ENCODE measurements at places on chromosomes 3 and 15. TPM values are rescaled to one million over a fixed set of nuclear protein-coding genes. Genes with fewer than 3 reads are reported as not detected.

DNA sequence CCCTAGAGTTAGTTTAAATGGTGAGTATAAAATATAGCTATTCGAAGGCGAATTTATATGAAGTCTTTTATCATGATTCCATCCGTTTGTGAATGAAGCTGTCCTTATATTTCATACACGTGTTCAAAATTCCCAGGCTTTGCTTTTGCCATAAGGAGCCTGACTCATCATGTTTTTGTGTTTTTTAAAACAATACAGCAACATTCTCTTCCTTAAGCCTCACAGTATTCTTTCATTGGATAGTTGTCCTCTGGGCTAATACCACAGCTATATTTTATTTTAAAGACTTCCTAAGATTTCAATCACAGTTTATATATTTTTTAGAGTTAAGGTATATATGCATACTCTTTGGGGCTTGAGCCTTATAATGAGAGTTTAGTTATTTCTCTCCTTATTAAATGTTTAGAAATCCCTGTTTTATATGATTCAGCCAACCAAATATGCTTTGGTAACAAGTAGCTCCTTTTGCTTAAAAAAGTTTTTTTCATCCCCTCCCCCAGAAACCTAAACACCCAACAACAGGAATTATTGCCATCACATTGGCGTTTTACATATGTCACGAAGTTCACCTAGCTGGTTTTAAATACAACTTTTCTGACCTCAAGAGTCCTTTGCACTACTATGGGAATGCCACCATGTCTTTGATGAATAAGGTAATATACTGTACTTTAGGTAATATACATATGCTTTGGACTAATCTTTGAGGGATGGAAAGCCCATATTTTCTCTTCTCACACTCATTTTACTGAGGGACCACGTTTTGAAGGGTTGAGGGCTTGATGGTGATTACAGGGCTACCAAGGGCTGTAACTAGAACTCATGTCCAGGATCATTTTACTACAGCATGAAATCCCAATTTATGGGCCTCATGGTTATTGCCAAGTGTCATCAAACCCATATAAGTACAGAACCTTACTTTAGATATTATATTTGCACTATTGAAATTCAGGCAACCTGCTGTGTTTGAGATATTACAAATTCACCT, 28.5 kb downstream of the ST3GAL6 start:
- no peak for DNase-seq

GRCh38 chr3:31103181-31103580, 208.7 kb upstream of the GADL1 start:
- no peak for DNase-seq

DNA sequence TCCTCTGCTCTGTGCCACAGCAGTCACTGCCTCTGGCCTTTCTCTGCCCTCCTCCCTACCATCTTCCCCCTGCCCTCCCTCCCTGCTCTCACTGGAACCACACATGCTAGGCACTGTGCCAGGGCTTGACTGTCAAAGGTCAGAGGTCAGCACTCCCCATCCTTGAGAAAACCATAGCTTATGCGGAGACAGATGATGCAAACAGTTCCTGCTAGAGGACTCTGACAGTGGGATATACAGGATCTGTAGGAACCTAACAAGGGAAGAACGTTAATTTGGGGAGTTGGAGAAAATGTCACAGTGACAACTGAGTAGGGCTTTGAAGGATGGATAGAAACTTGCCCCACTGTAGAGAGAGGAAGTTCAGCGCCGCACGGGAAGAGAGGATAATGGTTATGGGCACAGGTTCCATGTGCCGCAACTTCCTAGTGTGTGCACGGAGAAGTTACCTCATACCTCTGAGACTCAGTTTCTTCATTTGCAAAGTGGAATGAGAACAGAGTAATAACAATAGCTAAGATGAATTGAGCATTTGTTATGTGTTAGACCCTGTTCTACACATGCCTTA, 29.3 kb upstream of the XYLB start:
- no peak for DNase-seq

DNA sequence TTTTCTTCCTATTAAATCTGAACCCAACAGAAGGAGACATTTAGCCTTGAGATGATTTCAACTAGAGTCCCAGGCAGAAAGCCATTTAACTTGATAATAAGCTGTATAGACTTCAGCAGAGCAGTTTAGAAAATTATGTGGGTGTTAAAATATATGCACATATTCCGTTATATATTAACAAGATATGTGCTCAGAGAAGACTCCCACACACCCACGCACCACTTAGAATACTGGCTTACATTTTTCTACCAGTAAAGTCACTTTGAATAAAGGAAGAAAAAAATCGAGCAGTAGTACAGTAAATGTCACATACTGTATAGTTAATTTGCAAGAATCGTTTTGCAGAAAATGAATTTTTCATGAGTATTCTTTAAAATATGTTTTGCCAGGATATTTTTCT, 599.3 kb downstream of the FGF12 start:
- no peak for DNase-seq

GRCh38 chr3:194779729-194780224, 94.1 kb downstream of the FAM43A start:
- no peak for DNase-seq

DNA sequence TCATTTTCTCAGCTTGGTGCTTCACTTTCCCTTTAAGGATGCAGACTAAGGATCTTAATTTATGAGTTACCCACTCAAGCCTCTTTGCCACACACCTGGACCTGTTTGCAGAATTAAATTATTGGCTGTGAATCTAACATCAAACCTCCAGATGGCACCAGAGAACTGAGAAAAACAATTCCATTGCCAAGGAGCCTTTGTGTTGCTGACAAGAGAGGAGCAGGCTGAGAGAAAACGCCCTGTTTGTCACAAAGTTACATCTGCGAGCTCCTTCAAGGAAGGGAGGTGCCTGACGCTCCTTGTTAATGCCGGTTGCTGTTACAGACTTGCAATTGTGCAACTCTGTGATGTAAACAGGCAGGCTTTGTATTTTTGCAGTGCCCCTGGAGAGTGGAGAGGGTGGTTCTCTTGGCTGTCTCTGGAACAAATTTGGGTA, 36.3 kb upstream of the TMC3 start:
- DNase-seq = peak; percentile 73

DNA sequence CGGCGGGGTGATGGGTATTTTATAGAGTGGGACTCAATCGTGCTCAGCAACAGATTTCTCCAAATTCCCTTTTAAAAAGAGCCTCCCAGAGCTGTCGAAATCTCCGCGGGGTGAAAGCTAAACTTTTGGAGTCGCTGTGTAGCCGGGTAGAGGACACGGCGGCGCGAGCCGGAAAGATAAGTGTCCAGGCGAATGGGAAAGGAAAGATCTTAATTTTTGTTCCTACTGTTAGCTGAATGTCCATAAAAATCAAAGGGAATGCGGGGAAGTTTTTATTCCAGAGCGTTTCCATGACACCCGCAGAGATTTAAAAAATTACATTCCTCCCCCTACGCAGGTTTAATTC, 9.1 kb downstream of the EOMES start:
- no peak for DNase-seq

- no peak for DNase-seq
Measured at GRCh38 chr3:175020101-175020500, 161.0 kb downstream of the NAALADL2 start.

- DNase-seq = no peak
Measured at GRCh38 chr3:170162052-170162451, 19.5 kb downstream of the PHC3 start.

DNA sequence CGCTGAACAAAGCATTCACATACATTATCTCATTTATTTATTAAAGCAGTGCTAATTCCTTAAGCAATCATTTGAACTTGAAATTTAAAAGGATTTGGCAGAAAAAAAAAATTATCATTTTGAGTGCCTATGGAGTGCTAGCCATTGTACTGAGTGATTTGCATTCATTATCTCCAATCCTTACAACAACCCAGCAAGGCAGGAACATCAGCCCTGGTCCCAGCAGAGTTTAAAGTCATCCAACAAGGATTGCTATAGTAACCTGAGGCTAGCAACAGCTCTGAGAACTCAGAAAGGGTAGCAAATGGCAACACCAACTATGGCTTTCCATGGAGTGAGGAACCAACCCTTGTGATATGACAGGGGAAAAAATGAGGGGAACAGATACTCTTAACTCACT, 237.6 kb upstream of the SETMAR start:
- DNase-seq = no peak

- DNase-seq = no peak
Measured at GRCh38 chr15:36430726-36431265, 148.6 kb upstream of the CDIN1 start.

GRCh38 chr3:141081141-141081795, 30.1 kb downstream of the SPSB4 start:
- DNase-seq = no peak

GRCh38 chr3:8945890-8946600, 17.2 kb downstream of the RAD18 start:
- no peak for DNase-seq

DNA sequence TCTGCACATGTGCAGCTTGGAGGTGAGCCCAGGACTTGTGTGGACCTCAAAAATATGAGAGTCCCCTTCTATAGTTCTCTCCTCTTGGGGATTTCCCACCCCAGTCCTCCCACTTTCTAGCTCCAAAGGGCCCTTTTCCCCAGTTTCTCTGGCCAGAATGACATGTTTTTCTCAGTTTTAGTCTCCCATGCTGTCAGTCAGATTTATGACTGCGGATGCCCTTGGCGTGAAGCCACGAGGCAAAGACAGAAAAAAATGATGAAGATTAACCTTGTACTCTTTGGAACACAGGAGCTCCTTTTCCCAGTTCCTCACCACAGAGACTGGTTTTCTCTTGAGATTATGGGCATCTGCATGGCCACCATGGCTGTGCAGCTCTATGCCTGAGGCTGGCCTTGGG, 72.0 kb upstream of the TTBK2 start:
- no peak for DNase-seq

- DNase-seq = no peak
Measured at GRCh38 chr3:118714800-118715199, 319.8 kb downstream of the IGSF11 start.

DNA sequence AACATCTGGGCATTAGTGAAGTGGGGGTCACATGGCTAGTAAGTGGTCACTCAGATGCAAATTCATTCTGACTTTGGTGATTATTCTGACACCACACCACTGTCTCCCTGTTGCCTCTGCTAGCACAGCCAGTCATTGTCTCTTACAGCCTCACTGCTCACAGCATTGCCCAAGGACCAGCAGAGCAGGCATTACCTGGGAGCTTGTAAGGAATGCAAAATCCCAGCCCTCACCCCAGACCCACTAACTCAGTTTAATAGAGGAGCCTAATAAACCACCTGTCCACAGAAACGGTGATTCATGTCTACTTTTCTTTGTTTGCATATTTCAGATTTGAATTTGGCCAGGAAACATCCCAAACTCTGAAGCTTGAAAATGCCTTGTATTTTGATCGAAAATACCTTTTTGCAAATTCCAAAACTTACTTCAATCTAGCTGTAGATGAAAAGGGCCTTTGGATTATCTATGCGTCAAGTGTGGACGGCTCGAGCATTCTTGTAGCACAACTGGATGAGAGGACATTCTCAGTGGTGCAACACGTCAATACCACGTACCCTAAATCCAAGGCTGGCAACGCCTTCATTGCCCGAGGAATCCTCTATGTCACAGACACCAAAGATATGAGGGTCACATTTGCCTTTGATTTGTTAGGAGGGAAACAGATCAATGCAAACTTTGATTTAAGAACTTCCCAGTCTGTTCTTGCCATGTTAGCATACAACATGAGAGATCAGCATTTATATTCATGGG, 62.7 kb downstream of the GLDN start:
- no peak for DNase-seq

- DNase-seq = no peak
Measured at GRCh38 chr3:183515968-183516851, 39.3 kb downstream of the KLHL6 start.

GRCh38 chr15:95405447-95405846, 925.1 kb upstream of the NR2F2 start:
- no peak for DNase-seq

GRCh38 chr3:7779331-7779730, 722.3 kb upstream of the LMCD1 start:
- DNase-seq = no peak

GRCh38 chr15:99238849-99239248, 10.5 kb downstream of the TTC23 start:
- DNase-seq = no peak

DNA sequence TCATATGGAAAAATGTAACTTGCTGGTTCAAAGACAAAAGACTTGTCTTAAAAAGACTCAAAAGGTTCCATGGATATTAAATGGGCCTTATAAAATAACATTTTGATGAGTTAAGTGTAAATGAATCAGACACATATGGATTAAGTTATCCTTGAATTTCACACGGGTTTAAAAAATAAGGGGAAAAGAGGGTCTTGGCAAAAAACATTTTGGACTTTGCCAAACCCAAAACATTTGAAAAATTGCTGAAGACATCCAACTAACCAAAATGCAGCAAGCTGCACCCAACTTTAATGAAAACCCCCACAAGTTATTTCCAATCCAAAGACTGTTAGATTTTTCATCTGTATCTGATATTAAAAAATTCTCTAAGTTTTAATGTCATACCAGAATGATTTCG, 200.7 kb downstream of the MEIS2 start:
- no peak for DNase-seq

- DNase-seq = no peak
Measured at GRCh38 chr3:24963762-24964625, 464.1 kb upstream of the RARB start.

DNA sequence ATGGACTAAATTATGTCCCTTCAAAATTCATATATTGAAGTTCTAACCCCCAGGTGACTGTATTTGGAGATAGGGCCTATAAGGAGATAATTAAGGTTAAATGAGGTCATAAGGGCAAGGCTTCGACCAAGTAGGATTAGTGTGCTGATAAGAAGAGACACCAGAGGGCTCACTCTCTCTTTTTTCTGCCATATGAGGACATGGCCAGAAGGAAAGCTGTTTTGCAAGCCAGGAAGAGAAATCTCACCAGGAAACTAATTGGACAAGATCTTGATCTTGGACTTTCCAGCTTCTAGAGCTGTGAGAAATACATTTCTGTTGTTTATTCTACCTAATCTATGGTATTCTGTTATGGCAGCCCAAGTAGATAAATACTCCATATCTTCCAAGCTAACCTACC, 503.6 kb upstream of the NAALADL2 start:
- DNase-seq = no peak

GRCh38 chr15:94119298-94119811, 112.0 kb upstream of the MCTP2 start:
- peak; percentile 69 for DNase-seq

Gene PCOLCE2
- total RNA-seq = 22.6 TPM

Gene MYH15
- total RNA-seq = 0.58 TPM

Gene RASL12
- total RNA-seq = 23.0 TPM

Gene CCDC14
- 34.9 TPM for total RNA-seq

Gene SPATA12
- not detected for total RNA-seq

Gene TAGLN3
- total RNA-seq = 0.62 TPM

Gene STAB1
- total RNA-seq = 256 TPM

Gene SHC4
- 74.2 TPM for total RNA-seq

Gene KIF7
- total RNA-seq = 9.2 TPM
